HFF-Myc (cell line): ENCODE measurements at places on chromosomes 7 and 10.

- no peak for DNase-seq
Measured at GRCh38 chr7:85060696-85061095, 126.2 kb downstream of the SEMA3D start.

GRCh38 chr7:115511330-115511729 lies 519.2 kb downstream of the TFEC start:
- DNase-seq: no peak

GRCh38 chr7:117163101-117163500 lies 159.8 kb downstream of the WNT2 start:
- DNase-seq: no peak

DNA sequence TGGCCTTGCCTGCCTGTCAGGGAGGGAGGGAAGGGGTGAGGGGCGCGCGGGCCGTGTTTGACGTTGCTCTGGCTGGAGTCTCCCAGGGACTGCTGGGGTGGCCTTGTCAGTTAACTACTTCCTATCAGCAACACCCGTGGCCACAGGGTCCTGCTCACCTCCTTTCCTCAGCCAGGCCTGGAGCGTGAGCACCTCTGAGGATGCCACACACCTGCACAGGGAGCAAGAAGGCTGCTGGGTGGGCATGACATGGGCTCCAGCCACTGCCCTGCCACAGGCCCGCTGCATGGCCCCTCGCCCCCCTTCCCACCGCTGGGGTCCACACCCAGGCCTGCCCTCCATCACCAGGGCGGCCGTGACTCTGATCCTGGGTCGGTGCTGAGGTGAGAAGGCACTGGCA lies 212.4 kb downstream of the ELFN1 start:
- no peak for DNase-seq

GRCh38 chr7:28564755-28565374 lies 152.5 kb downstream of the CREB5 start:
- no peak for DNase-seq

DNA sequence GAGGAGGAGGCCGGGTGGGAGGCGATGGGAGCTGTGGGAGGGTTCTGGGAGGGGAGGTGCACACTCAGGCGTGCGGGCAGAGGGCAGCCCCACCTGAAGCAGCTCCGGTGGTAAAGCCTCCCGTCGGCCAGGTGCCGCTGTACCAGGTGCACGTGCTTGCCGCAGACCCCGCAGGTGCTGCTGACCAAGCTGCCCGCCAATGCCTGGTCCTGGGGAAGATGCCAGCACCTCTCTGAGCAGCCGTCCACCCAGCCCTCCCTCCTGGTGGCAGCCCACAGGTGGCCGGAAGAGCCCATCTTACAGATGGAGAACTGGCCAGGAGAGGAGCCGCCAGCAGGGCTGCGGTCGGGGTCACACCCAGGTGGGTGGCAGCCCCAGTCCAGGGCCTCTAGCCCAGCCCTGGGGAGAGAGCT lies 12.6 kb downstream of the MICALL2 start:
- no peak for DNase-seq

DNA sequence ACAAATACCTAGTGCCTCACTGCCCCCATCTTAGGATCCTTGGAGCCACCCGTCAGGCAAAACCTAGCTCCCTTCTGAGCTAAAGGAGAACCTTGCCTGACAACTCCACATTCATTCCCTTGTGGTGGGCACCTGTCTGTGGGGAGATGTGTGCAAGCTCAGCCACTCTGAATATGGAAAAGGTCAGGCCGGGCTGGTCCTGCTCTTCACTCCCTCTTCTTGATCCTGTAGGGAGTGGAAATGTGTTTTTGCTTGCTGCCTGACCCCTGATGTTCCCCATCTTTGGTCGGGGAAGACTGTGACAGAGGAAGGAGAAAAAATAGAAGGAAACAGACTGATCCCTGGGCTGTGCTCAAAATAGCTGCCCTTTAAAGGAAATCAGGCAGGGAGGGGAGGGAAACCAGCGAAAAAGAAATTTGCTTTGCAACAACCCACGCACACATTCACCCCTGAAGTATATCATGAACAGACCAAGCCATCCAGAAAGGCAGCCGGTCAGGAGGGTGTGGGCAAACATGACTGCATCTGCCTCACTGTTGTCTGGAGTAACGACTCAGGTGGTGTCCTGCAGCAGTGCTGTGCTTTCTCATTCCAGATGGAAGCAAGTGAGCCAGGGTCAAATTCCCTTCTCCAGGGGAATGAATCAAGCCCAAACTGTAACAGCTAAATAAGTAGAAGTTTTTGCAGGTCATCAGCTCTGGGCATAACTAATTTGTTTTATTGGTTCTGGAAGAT lies 74.0 kb downstream of the SCRN1 start:
- DNase-seq: peak; percentile 17

GRCh38 chr10:95394161-95394880 lies 103.5 kb upstream of the PDLIM1 start:
- no peak for DNase-seq

- no peak for DNase-seq
Measured at GRCh38 chr10:92419740-92420545, 129.0 kb downstream of the MARCHF5 start.

- DNase-seq: no peak
Measured at GRCh38 chr7:45715471-45716352, 141.5 kb downstream of the ADCY1 start.

DNA sequence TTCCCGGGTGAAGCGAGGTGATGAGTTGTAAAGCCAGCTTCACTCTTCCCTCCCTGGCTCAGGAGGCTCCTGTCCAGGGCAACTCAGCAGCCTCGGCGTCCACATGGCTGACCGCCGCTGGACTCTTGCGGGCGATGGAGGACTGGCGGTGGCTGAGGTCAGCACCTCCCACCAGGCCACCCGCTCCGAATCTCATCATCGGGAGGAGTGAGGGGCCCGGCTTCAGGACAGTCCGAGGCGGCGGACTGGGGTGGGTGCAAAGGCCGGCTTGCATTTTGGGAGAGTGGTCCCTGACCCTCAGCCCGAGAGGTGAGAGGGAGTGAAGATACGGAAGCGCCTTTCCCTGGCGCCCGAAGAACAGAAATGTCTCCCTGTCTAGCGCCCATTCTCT lies 759 bp downstream of the DNAJB12 start:
- DNase-seq: no peak

GRCh38 chr10:128929767-128930166 lies 537.3 kb upstream of the MGMT start:
- no peak for DNase-seq

DNA sequence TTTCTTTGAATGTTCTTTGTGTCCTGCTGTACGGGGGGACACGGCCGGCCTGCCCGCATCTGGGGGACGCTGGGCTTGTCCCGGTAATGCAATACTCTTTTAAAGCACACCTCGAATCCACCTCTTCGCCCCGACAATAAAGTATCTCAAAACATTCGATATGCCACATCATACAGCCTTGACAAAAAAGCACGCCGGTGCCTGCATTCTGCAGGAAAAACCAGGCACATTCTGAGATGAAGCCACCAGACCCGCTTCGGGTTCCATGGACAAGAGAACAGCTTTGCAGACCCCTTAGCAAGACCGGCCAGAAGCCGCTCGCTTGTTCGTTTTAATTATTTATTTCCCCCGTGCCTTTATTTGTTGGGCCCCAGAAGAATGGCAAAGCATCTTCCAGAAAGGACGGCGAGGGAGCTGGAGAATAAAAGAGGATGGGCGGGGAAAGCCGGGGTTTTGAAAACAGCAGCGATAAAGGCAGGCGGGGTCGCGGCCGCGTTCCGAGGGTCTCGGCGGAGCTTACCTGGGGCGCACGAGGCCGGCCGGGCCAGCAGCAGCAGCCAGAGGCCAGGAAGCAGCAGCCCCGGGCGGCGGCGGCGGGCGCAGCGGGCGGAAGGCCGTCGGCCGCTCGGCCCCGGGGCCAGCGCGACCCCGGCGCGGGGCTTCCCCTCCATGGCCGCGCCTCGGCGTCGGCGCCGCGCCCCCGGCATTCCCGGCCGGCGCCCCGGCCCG lies 462 bp downstream of the KIAA1549 start:
- DNase-seq: no peak

DNA sequence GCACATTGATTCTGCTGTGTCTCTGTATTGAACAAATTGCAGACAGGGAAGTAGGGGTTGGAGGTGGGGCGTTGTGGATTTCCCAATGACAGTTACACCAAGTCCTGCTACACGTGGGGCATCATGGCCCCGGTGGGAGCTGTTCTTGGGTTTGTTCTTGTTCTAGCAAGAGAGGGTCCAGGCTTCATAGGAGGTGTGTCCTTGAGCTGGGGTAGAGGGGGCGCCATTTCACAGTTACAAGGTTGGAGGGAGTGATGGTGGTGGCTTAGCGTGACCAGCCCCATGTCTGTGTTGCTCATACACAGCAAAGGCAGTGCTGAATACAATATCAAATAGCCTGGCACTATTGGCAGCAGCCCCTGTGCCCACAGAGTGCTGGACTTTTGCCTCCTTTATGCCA lies 15.7 kb downstream of the SH2D4B start:
- no peak for DNase-seq

DNA sequence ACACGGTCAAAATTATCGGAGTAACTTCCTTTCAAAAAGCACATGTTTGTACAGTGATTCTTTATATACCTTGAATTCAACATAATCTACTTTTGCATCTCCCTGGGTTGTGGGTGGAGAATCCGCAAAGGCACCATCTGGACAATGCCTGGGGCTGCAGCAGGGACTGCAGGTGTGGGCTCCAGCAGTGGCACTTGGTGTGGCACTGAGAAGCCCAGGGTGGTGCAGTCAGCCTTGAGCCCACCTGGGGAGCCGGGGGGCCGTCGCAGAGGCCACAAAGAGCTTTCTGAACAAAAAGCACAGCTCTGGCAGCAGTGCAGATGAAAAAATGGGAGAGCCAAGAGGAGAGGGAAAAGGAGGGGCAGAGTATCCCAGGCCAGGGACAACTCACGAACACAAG lies 22.2 kb downstream of the PARD3 start:
- DNase-seq: no peak

DNA sequence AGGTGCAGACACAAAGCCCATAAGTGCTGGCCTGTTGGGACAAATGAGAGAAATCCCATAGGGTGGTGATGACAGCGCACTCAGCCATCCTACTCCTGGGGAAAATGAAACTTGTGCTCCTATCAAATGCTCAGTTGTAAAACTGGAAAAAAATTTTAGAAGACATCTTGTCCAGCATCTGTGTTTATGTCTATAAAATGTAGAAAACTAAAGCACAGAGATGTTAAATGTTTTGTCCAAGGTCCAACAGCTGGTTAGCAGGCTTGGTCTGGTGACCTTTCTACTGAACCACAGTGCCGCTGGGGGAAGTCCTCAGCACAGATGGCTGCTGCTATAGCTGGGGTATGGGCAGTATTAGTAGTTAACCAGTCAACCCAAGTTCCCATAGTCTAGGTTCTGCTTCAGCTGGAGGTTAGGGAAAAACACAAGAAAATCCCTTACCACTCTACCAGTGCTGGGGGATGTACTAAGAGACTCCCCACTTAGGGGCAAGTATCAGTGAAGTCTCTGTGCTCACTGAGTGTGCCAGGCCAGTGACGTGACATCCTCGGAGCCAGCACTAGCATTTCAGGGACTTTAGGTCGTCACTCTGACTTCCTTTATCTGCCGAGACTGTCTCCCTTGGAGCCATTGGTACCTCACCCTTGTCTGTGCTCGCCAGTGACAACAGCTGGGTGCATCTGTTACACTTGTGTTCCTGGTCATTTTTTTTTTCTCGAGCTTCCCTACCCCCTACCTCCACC lies 1.9 kb downstream of the TSPAN33 start:
- peak; percentile 14 for DNase-seq

- DNase-seq: no peak
Measured at GRCh38 chr7:104397442-104397841, 69.0 kb downstream of the LHFPL3 start.

- no peak for DNase-seq
Measured at GRCh38 chr7:36217961-36218284, 64.9 kb downstream of the EEPD1 start.

DNA sequence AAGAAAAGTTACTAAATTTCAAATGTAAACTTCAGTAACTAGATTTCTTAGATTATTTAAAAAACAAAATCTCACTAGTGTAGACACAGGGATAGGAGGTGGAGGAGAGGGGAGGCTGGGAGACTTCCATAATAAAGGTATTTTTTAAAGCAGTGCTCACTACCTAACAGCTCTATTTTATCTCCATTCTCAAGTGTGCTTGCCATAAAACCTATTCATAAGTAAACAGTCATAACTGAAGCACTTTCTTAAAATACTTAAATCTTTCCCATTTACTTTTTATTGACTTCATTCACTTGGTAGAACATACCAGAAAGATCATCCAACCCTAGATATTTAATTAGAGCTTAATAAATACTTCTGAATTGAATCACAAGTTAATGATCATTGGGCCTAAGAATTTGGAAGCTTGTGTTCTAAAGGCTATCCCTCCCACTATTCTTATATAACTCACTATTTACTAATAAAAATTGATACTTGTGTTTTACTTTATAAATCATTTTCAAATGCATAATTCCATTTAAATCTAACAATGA lies 107.4 kb downstream of the SNX13 start:
- no peak for DNase-seq

DNA sequence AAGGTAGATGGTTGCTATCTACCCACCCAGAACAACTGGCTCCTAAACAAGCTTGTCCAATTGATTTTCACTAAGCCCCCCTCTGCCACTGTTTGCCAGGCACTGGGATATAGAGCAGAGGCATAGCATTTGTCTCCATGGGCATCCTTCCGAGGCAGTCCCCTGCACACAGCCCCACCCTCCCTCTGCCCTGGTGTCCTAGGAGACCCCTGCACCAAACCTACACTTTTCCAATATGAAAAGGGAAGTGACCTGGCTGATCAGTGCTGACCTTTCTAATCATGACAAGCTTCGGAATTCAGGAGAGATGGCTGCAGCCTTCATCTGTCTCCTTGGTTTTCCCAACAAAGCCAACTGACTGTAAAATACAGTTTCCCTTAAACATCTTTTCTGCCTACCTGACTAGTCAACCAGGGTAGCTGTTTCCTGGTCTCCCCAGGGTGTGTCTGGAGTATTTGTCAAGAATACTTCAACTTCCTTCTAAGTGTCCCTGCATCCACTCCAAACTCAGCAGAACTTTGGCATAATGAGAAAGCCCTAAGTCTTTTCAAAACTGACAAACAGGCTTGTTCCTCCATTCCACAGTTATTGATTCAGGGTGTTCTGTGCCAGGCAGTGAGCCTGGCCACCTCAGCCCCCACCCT lies 7.6 kb upstream of the SLC18A3 start:
- no peak for DNase-seq

DNA sequence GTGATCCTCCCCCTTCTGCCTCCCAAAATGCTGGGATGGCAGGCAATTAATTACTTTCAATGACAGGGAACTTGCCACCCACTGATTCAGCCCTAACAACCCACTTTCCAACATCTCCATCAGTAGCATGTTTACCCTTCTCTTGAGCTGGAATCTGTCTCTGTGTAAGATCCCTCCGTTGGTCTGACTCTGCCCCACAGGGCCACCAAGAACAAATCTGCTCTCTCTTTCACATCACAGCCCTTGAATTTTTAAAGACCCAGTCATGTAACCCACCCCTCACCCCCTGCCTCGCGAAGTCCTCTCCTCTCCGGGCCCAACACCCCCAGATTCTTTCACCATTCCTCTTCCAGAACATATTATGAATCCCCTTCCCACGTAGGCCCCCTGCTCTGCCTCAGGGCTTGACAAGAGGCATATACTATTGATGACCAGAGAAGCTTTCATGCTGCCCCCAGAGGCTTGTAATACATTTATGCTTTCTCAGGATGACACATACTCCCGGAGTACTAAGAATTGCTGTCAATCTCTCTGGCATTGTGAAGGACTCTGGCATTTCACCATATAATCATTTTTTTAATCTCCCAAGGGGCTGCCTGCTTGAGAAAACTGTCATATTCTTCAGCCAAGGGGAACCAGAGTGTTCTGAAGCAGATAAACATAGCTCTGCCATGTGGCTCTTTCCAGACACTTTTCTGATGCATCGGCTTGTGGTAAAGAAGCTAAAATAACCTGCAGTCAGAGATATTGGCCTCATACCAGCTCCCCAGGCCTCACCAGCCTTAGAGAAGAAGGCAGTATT lies 179.2 kb upstream of the AUTS2 start:
- DNase-seq: no peak

GRCh38 chr7:147078312-147078711 lies 961.7 kb downstream of the CNTNAP2 start:
- DNase-seq: no peak
